Peyer's patch (tissue), 4 donors: ENCODE measurements at places on chromosomes 12 and 14. TPM values are rescaled to one million over a fixed set of nuclear protein-coding genes. Genes with fewer than 3 reads are reported as not detected.

GRCh38 chr14:74333909-74334308 lies 14.4 kb upstream of the VRTN start:
- no peak for DNase-seq
- H3K36me3 ChIP-seq: no peaks in the 10 kb centered on the region
- H3K27ac ChIP-seq: no peak overlapping the region
- no peak overlapping the region for H3K4me3 ChIP-seq
- no peaks in the 10 kb centered on the region for H3K27me3 ChIP-seq

DNA sequence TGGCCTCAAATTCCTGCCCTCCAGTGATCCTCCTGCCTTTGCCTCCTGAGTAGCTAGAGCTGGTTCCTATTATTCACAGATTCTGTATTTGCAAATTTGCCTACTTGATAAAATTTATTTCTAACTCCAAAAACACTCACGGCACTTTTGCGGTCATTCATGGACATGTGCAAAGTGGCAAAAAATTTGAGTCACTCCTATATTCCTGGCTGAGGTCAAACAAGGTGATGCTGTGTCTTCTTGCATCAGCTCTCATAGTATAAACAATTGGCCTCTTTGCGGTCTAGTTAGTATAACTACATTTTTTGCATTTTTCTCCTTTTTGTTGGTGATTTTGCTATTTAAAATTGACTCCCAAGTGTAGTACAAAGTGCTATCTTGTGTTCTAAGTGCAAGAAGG lies 24.7 kb downstream of the ATF1 start:
- DNase-seq: no peak
- no peaks in the 10 kb centered on the region for H3K36me3 ChIP-seq
- H3K27me3 ChIP-seq: no peaks in the 10 kb centered on the region
- H3K27ac ChIP-seq: no peak overlapping the region

GRCh38 chr14:92465353-92466055 lies 48.1 kb upstream of the RIN3 start:
- no peaks in the 10 kb centered on the region for H3K27me3 ChIP-seq
- H3K4me3 ChIP-seq: no peak overlapping the region
- no peaks in the 10 kb centered on the region for H3K4me1 ChIP-seq
- H3K36me3 ChIP-seq: no peaks in the 10 kb centered on the region
- H3K27ac ChIP-seq: no peak overlapping the region

The KRT6B gene
- not detected for total RNA-seq

DNA sequence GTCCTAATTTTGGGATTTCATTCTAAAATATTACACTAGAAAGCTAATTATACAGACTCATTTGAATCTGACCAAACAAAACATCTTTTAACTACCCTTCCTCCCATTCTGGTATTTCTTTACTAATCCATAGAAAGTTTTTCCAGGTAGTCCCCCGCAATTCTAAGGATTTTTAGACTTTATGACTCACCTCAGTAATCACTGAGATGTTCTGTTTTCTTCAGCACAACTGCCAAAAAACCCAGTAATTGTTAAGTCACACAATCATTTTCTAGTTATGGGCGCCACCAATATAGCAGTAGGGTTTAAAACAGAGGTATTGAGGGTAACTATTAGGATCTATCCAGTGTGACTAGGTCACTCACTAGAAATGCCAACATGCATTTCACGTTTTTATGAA lies 1.6 kb upstream of the ARID4A start:
- peak overlapping the region; percentile 95 for H3K27ac ChIP-seq
- no peaks in the 10 kb centered on the region for H3K36me3 ChIP-seq
- H3K4me3 ChIP-seq: peak overlapping the region; percentile 86
- no peak for DNase-seq
- H3K4me1 ChIP-seq: no peaks in the 10 kb centered on the region

The GLT1D1 gene
- total RNA-seq: not detected

DNA sequence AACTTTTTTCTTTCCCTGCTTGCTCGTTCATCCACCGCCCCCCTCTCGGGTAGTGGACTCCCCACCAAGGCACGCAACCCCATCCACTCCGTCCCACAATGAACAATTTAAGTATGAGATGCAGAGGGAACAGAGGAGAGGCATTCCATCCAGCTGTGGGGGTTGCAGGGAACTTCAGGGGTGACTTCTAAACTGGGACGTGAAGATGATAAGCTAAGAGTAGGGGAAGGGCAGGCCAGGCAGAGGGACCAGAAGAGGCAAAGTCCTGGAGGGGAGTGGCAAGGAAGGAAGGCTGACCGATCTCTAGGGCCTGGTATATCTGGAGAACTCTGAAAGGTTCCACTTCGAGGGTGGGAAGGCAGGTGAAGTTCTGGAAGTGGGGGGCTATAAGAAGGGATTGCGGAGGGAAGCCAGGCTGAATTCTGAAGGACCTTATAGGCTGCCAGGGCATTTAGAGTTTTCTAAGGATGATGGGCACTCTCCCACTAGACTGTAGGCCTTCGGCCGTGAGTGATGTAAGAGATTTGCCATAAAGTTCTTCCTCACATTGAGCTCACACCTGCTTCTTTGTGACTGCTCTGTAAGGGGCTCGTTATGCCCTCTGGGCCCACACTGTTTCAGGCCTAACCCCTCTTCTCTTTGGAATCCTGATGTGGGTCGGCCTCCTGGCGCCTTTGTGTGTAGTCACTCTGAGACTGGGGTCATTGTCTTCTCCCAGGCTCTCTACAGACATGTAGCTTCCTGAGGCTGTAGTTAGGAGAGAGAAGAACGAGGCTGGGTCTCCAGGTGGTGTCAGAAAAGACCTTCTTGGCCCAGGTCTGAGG lies 12.1 kb downstream of the NFATC4 start:
- DNase-seq: no peak
- H3K4me1 ChIP-seq: no peaks in the 10 kb centered on the region
- no peaks in the 10 kb centered on the region for H3K36me3 ChIP-seq
- H3K27ac ChIP-seq: no peak overlapping the region
- H3K4me3 ChIP-seq: no peak overlapping the region
- H3K27me3 ChIP-seq: no peaks in the 10 kb centered on the region

DNA sequence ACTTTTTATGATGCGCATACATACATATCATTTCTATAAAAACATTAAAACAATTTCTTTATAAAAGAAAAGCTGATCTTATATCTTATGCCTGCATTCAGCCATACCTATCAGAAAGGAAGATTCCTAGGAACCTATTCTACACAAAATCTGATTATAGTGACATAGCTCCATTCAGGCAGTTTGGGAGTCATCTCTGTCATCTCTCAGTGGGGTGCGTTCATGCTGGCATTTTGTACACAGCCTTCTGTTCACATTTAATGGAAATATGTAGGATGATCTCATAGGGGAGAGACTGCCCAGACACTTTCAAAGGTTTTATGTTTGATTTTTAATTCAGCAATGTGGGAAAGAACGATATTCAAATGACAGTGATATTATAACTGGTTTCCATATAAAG lies 52.9 kb downstream of the ATL1 start:
- no peak for DNase-seq
- H3K4me3 ChIP-seq: no peak overlapping the region
- no peaks in the 10 kb centered on the region for H3K27me3 ChIP-seq
- H3K36me3 ChIP-seq: no peaks in the 10 kb centered on the region
- H3K27ac ChIP-seq: no peak overlapping the region
- H3K4me1 ChIP-seq: no peaks in the 10 kb centered on the region

GRCh38 chr12:1848745-1849144 lies 28.4 kb downstream of the LRTM2 start:
- no peaks in the 10 kb centered on the region for H3K36me3 ChIP-seq
- no peak overlapping the region for H3K27ac ChIP-seq
- no peaks in the 10 kb centered on the region for H3K4me1 ChIP-seq

DNA sequence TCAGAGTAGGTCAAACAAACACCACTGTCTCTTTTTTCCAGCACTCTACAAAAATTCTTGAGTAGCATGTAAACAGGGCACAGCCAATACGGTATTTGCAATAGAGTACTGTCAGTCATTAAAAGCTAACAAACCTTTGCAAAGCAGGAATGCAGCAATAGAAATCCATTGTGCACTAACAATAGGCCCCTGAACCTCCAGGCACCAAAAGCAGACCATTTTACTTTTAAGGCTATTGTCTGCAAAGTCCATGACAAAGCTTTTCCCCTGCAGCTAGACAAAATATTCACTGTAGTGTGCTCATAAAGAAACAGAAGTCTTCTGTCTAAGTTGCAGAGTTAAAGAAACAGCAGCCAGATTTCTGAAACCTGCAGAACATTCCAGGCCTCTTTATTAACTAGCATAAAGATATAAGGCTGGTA lies 191.9 kb downstream of the SOX5 start:
- H3K27ac ChIP-seq: no peak overlapping the region
- no peaks in the 10 kb centered on the region for H3K27me3 ChIP-seq
- no peaks in the 10 kb centered on the region for H3K4me1 ChIP-seq
- H3K4me3 ChIP-seq: no peak overlapping the region
- DNase-seq: no peak

- H3K4me1 ChIP-seq: no peaks in the 10 kb centered on the region
- no peaks in the 10 kb centered on the region for H3K36me3 ChIP-seq
- DNase-seq: no peak
- no peaks in the 10 kb centered on the region for H3K27me3 ChIP-seq
Measured at GRCh38 chr12:25699454-25699853, 146.4 kb upstream of the LMNTD1 start.

GRCh38 chr14:34222867-34223266 lies 239.2 kb downstream of the SPTSSA start:
- no peak for DNase-seq
- no peaks in the 10 kb centered on the region for H3K27me3 ChIP-seq
- H3K36me3 ChIP-seq: no peaks in the 10 kb centered on the region
- no peak overlapping the region for H3K4me3 ChIP-seq
- no peak overlapping the region for H3K27ac ChIP-seq

The APEX1 gene
- total RNA-seq: 79.8 TPM

GRCh38 chr14:85562630-85563029 lies 32.7 kb downstream of the FLRT2 start:
- no peaks in the 10 kb centered on the region for H3K4me1 ChIP-seq
- no peaks in the 10 kb centered on the region for H3K36me3 ChIP-seq
- no peaks in the 10 kb centered on the region for H3K27me3 ChIP-seq
- DNase-seq: no peak
- no peak overlapping the region for H3K4me3 ChIP-seq
- no peak overlapping the region for H3K27ac ChIP-seq

DNA sequence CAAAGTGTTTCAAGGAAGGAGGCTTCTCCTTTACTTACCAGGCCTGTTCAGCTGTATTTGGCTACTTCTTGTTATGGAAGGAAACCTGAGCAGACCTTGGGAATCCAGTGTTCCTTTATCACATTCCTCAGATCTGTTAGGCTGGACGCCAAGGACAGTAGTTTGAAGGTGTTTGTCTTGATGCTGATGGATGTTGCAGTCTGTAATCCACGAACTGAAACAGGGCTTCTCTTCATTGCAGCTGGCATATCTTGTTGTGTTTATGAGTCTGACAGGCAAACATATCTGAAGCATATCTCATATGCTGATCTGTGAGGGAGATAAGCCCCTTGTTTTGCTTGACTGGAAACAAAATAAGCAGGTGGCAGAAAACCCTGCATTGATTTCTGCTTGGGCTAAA lies 904.3 kb downstream of the NRXN3 start:
- no peaks in the 10 kb centered on the region for H3K36me3 ChIP-seq
- H3K4me3 ChIP-seq: no peak overlapping the region
- H3K27ac ChIP-seq: no peak overlapping the region
- DNase-seq: no peak
- H3K4me1 ChIP-seq: no peaks in the 10 kb centered on the region

The MAP3K9 gene
- total RNA-seq: 8.6 TPM

GRCh38 chr14:36221112-36221511 lies 44.6 kb upstream of the PTCSC3 start:
- H3K4me3 ChIP-seq: no peak overlapping the region
- DNase-seq: no peak
- H3K36me3 ChIP-seq: no peaks in the 10 kb centered on the region
- H3K27ac ChIP-seq: no peak overlapping the region
- no peaks in the 10 kb centered on the region for H3K4me1 ChIP-seq

- no peaks in the 10 kb centered on the region for H3K36me3 ChIP-seq
- no peaks in the 10 kb centered on the region for H3K4me1 ChIP-seq
- H3K27ac ChIP-seq: no peak overlapping the region
- DNase-seq: no peak
Measured at GRCh38 chr14:73958591-73958990, 8.5 kb downstream of the COQ6 start.

The DHH gene
- total RNA-seq: 2.5 TPM

DNA sequence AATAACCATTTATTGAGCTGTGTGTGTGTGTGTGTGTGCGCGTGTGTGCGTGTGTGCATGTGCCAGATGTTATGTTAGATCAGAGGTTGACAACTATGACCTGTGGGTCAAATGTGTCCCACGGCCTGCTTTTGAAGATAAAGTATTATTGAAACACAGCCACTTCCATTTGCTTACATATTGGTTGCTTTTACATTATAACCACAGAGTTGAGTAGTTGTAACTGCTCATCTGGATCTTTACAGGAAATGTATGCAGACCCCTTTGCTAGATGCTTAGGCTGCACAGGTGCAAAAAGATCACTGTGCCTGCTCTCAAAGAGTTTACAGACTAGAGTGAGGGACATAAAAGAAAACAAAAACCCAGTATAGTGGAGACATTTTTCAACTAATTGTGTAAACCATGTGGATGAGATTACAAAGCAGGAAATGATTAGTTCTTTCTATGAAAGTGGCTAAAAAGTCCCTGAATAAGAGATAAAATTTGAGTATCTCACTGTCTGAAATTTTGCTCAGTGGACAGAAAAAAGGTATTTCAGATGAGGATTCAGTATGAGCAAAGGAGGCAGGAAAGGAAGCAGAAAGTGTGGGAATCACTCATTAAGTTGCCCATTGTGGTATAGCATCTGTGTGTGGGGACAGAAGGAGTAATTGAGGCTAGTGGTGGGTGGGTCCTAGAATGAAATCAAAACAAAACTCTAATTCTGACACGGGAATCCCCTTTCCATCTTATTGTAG lies 188.4 kb downstream of the PAH start:
- no peak overlapping the region for H3K27ac ChIP-seq
- no peaks in the 10 kb centered on the region for H3K36me3 ChIP-seq
- H3K27me3 ChIP-seq: no peaks in the 10 kb centered on the region
- H3K4me1 ChIP-seq: no peaks in the 10 kb centered on the region

- H3K36me3 ChIP-seq: no peaks in the 10 kb centered on the region
- no peak for DNase-seq
- H3K27me3 ChIP-seq: peaks cover 4% of the 10 kb centered on the region
- no peak overlapping the region for H3K4me3 ChIP-seq
Measured at GRCh38 chr12:113770389-113770865, 195.7 kb downstream of the RBM19 start.

DNA sequence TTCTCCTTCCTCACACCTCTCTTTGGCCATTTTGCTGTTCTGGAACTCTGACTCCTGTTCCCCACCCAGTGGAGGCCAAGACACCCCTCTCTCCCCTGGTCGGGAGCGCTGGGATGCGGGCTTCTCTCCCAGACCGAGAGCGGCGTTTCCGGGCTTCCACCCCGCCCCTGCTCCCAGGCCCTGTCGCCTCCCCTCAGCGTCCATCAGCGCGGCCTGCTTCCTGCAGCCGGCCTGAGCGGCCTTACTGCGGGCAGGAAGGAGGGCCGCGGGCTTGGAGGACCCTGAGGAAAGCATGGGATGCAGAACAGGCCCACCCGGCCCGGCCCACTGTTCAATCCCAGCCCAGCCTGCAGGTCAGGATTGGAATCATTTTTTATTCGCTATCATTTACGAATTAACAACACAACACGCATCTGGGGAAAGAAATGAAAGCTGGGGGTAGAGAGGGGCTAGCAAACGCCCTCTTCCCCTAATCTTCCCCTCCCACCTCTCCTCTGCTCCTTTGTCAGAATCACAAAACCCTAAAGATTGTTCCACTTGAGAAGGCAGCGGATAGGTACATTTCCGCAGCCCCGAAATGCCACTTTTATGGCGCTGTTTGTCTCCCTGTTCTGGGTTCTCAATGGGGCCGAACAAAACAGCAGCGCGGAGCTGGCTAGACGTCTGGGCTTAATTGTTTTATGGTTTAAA lies 3.8 kb upstream of the HOXC8 start:
- peaks cover 40% of the 10 kb centered on the region for H3K27me3 ChIP-seq
- peaks cover 27% of the 10 kb centered on the region for H3K4me1 ChIP-seq
- no peak for DNase-seq

The IRAK3 gene
- total RNA-seq: 10.2 TPM
